Esophagus squamous epithelium (tissue), 5 donors: ENCODE measurements at places on chromosomes 1 and 21.

DNA sequence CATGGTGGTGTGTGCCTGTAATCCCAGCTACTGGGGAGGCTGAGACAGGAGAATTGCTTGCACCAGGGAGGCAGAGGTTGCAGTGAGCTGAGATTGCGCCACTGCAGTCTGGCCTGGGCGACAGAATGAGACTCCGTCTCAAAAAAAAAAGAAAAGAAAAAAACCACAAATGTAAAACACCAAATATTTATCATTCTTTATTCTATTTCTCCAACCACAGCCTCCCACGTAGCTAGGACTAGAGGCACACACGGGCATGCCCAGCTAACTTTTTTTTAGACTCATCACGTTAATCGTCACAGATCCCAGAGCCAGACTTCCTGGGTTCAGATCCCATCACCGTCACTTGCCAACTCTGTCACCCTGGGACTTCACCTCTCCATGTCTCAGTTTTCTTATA lies 13.5 kb downstream of the DNAJC16 start:
- DNase-seq = no peak

DNA sequence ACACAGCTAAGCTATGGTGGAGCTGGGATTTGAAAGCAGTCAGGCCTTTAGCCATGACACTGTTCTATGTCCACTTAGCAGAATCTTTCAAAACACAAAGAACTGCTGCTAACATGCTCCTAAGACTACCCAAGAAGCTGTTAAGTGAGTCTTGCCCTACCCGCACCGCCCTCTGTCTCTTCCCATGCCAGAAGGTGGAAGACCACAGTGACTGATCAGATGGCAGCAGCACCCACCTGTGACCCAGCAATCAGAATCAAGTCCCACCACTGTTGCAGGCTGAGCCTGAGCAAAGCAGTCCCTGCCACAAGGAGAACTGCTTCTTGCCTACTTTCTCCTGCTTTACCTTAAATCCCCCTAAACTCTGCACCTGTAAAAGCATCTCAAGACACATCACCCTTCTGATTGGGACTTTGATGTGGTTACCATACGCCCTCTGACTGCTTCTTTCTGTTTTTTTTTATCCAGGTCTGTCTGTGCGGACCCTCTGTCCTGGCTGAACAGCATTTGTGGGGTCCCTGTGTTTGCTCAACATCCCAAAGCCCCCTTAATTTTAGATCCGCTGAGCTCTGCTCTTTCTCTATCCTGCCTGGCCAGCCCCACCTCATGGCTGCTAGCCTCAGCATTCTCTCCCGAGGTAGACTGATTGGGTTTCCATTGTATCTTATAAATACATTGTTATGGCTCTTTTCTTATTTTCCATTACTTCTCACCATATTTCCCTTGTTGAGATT lies 16.0 kb downstream of the IRF2BP2 start:
- DNase-seq = no peak

DNA sequence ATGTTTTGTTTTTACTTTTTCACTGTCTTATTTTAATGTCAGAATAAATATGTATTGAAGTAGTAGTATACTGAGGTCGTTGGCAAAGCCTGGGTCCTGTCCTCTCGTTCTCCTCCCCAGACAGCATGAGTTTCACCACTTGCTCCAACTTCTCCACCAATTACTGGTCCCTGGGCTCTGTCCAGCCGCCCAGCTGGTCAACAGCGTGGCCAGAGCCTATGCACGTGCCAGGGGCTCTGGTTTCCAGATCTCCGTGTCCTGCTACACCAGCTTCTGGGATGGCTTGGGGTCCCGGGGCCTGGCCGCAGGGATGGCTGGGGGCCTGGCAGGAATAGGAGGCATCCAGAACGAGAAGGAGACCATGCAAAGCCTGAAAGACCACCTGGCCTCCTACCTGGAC lies 19.3 kb downstream of the PTPN14 start:
- DNase-seq = no peak

GRCh38 chr1:3940081-3940753 lies 40.1 kb upstream of the C1orf174 start:
- no peak for DNase-seq

GRCh38 chr1:150808121-150808520 lies at the start of gene CTSK:
CTSK (minus strand) TSS chr1:150808260; CDS start chr1:150806805, 1,455 bp downstream.
- DNase-seq = no peak

DNA sequence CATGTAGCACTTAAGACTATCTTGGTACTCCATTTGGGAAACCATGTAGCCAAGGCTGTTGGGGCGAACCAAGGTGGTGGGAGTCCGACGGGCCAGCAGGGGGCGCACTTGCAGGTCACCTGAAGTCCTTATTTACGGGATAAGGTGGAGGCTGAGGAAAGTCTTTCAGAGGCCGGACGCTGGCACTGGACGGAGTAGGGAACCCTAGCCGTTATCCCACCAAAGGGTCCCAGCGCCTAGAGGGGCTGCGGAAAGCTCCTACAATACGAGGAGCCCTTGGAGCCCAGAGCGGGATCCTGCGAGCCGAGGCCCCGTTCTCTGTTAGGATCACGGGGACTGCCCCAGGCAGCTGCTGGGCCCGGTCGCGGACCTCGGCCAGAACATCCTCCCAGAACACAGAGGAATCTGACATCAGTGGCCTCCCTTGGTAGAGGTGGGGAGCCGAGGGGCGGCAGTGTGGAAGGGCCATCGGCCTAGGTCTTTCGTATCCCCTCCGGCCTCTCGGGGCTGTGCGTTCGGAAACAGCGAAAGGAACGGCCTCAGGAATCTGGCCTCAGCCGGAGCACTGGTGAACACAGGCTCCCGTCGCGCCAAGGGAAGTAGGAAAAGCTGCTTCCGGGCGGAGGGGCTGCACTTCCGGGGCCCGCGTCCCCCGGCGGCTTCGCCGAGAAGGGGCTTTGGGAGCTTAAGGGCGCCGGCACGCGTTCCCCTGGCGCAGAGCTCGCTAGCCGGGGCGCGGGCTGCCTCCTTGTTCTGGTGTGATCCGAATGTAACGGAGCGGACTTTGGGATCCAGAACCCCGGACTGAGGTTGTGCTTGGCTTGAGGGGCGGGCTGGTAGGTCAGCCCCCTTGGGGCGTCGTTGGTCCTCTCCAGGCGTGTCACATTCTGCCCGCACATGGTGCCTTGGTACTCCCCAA lies 29.9 kb upstream of the RPTN start:
- no peak for DNase-seq

DNA sequence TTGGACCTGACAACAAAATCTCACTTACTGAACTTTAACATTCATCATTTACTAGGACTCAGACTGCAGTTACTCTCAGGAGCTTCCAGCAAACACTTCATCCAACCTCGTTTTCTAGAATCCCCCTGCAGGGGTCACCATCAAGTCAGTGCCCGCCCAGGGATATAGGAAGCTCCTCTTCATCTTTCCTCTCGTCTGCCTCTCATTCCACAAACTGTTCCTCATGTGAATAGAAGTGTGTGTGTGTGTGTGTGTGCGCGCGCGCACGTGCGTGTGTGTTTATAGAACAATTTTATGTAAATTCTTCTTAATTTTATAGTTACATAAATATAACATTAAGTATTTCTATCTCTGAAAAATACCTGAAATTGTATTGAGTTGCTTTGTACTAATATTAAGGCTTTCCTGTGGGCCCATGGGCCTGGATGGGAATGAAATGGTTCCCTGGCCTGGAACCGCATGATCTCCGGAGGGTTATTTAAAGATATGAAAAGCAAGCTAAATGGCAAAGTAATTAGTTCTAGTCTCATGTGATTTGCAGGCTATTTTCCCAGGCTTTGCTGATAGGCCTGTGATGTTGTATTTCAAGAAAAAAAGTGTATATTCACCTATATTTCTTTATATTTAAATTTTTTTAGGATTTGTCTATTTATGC lies 21.7 kb upstream of the ABCD3 start:
- no peak for DNase-seq

GRCh38 chr21:24824209-24824608 lies 783.1 kb downstream of the MRPL39 start:
- no peak for DNase-seq

DNA sequence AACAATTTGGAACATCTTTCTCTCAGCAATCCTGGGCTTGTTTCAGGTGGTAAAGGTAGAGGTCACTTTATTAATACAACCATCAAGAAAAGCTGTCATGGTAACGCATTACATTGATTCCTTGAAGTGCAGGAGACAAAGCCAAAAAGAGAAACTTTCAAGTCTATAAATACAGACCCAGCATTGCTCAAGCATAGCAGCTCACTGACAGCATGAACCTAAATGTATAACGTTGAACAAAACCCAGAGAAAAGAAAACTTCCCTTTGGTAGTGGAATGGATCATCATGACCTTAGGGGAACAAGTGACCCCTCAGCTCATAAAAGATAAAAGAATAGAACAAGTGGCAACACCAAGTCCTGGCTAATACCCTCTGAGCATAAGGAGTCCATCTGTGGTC lies 332.2 kb downstream of the NTNG1 start:
- DNase-seq = no peak

- DNase-seq = no peak
Observed at GRCh38 chr1:91427741-91428140, 23.1 kb upstream of the HFM1 start.

DNA sequence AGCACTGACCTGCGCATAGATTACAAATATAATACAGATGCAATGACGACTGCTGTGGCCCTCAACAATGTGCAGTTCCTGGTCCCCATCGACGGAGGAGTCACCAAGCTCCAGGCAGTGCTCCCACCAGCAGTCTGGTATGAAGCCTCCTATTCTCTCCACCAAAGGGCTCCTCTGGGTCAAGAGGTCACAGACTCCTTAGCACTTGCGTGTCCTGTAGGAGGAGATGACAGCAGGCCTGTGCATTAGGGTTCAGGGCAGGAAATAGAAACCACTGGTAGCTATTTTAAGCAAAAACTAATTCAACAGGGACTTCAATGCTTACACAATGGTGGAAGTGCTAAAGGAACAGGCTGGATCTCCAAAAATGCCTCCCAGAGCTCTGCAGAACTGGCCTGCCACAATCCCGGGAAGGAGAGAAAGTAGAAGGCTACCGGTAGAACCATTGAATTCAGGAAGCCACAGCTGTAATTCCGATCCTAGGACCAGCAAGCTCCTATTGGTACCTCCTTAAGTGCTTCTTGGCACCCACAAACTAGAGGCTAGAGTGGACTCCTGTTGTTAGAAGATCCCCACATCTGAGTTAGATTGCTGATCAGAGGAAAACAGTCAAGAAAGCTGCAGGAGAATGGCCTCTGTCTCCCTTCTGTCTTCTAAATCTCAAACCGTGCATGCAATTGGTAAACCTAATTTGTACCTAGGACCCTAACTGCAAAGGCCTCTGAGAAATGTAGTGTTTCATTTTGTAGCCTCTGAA lies 12.7 kb upstream of the DYNLT5 start:
- no peak for DNase-seq

- no peak for DNase-seq
Observed at GRCh38 chr1:118254491-118255425, 69.7 kb upstream of the SPAG17 start.

DNA sequence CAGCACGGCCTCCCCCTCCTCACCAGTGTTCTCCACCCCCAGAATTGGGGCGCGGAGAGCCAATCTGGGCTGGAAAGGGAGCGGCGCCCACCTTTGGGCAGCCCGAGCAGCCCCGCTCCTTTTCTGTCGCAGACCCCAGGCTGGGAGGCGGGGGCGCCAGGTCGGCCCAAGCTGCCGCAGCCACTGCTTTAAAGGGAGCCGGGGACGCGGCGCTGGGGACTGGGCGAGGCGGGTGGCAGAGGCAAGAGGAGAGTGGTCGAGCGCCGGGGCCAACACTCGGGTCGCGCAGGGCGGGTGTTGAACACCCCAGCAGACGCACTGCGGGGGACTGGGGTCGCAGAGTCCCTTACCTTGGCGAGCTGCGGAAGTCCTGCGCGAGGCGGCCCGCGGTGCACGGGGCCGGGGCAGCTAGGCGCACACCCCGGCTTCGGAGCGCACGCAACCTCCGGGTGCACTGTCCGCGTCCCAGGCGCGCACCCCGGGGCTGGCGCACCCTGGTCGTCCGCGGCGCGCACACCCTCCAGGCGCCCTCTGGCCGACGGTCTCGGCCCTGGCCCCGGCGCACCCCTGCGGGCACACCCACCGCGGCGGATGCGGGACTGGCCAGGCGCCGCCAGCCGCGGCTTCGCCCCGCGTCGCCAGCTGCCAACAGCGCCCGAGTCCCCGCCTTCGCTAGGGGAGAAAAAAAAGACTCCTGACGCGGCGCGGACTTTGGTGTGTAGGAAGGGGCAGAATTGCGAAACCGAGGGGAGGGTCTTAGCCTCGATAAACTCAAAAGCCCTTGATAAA lies at the start of gene KANK4:
Gene KANK4 (minus strand): TSS at position 679 of the 789 bp plus-strand sequence. CDS start 37,870 bp downstream, outside the sequence.
- no peak for DNase-seq

DNA sequence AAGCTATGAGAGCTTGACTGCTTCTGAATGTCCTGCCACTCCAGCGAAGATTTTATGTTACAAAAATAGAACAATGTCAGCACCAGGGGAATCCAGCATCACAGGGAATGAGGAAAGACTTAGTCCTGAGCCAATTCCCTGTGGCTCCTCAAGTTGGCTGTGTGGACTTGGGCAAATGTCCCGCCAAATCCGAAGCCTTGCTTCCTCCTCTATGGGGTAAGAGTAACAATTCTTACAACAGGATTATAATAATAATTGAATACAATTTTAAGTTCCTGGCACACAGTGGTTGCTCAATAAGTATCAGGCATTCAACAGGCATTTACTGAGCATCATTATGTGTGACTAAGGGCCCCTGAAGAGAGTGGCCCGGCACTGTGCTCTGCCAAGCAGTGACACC lies 44.4 kb downstream of the STPG1 start:
- no peak for DNase-seq

GRCh38 chr1:31374511-31375196 lies 1.8 kb upstream of the FABP3 start:
- no peak for DNase-seq

GRCh38 chr1:157270705-157271274 lies 132.6 kb upstream of the ETV3 start:
- no peak for DNase-seq

GRCh38 chr1:181064011-181064623 lies 24.4 kb upstream of the IER5 start:
- DNase-seq = no peak

GRCh38 chr1:76109404-76109803 lies 34.9 kb downstream of the ST6GALNAC3 start:
- no peak for DNase-seq

DNA sequence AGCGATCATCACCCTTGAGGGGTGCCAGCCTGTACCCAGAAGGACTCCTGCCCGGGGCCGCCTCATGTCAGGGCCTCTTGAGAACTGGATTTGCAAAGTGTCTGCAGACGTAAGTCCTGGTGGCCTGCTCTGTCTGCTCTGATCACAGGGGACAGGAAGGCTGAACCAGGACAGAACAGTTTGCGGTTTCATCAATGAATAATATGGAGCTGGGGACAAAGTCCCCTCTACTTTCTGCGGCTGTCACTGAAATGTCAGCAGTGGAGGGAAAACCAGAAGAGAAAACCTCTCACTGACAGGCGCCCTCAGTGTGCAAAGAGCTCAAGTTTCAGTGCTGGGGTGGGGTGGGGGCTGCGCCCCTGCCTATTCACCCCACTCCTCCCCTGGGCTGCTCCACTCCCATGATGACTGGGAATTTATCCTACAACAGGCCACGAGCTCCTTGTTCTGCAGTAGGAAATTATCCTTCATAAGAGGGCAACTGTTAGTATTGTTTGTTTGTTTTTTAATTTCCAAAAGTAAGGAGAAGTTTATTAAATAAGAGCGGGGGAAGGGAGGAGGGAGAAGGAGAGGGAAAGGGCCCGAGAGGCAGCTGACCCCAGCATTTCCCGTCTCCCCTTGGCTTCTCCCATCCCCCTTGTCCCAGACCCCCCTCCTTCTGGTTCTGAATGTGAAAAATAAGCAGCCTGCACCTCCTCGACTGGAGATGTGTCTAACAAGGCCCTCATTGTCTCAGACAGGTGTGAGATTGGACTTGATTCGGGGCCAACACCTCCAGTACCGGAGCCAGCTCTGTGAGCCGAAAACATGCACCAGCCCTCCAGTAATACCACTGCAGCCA lies 149.2 kb downstream of the CLIC6 start:
- no peak for DNase-seq

GRCh38 chr1:229046251-229046853 lies 224.6 kb upstream of the RAB4A start:
- DNase-seq = no peak
